ENCODE measurements at places on chromosomes 7 and 10. TPM values are rescaled to one million over a fixed set of nuclear protein-coding genes. Genes with fewer than 3 reads are reported as not detected.

DNA sequence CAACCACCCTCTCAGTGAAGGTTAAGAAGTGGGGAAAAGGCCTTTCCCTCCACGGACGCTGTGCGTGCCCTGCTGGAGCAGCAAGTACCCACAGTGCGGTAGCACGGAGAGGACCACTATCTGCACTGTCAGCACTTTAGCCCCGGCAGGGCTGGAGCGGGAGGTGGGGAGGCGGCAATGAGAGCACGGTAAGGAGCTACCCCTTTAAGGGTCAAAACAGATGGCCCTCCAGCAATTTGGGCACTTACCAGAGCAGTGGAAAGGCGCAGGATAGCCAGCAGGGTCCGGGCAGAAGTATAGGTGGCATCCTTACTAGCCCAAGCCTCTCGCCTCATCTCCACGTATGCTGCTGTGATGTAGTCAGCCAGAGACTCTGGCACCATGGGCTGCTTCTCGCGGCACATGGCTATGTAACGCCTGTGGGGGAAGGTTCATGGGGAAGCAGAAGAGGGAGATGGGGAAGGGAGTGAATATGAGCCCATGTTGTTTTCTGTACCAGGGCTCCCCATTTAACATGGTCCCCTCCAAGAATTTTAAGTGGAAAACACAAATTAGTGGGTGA is 5.2 kb downstream of the COPS6 start:
- DNase-seq, result no peak

DNA sequence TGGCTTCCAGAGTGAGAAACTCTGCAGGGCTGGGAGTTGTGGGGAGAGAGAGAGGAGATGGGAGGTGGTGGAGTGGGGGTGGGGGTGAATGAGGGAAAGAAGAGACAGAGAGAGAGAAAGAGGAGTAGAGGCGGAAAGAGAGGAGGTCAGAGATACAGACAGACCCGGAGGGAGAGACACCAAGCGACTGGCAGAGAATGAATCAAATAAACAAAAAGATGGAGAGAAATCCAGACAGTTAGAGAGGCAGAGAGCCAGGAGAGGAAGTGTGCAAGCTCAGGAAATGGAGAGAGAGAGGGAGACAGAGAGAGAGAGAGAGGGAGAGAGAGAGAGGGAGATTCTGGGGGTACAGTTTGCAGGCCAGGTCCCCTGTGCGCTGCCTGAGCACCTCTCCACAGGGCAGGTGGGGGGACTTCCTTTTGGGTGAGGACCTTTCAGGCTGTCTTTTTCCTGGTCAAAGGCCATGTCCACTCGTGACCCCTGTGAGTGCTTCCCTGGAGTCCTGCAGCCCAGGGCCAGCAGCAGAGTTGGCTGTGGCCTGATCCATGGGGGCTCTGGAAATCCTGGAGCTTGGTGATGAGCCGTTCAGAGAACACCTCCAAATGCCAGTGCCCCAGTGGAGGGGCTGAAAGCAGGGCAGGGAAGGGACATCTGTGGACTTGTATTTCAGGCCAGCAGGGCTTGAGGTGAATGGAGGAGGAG is 25.0 kb upstream of the PCBD1 start:
- no peak for DNase-seq

DNA sequence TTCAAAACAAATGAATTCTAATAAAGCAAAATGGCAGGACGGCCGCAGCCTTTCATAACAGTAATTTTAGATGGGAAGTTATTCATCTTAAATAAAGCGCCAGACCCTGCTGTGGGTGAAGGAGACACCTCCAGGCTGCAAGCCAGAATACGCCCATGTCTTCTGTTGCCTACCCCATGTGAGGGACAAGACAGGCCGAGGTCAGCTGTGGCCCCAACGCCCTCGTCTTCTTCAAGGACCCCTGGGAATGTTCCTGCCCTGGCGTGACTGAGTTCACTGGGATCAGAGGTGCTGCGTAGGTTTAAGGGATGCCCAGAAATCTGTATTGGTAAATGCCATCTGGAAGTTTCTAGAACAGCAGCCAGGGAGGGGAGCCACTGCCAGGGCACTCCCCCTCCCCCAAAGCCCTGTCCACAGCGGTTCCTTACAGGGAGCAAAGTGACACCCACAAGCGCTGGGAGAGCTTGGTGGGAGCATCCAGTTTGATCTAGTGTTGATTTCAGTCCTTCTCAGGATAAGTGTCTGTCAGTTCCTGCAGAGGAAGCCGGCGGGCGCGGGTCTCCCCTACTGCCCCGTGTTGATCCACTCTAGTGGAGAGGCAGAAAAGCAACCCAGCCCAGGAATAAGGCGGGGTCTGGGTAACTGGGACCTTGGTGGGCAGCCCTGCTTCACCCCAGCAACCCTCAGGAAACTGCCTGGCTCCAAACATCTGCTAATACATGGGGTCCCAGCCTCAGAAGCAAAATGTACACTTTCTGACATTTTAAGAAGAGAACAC is 20.6 kb downstream of the PAPOLB start:
- no peak for DNase-seq

DNA sequence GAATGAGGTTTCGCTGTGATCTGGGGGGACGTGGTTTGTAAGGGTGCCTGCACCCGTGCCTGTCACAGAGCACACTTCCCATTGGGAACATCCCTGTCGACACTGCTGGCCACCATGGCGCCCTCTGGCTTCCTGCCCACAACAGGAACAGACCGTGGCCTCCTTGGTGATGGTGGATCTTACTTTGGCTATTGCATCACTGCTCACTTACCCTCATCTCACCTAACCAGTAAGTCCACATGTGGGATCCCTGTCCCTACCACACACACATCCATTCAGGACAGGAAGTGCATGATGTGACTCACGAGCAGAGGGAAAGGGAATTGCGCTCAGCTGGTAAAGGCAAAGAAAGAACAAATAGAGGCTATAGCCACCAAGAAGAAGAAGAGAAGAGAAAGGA is 26.2 kb upstream of the SEC61G start:
- DNase-seq, result no peak

- peak; percentile 75 for DNase-seq
These were observed 406.5 kb downstream of the SUGCT start for GRCh38 chr7:40541336-40541735.

A1CF gene
- total RNA-seq, result not detected

HTR5A gene
- total RNA-seq, result not detected

CC2D2B gene
- total RNA-seq, result 0.09 TPM

C7orf33 gene
- not detected for total RNA-seq
